Activated CD8-positive, alpha-beta memory T cell treated with anti-CD3 and anti-CD28 coated beads for 48 hours (primary cell): ENCODE measurements at places on chromosomes 5 and 9.

- DNase-seq = no peak
Observed at GRCh38 chr5:158920736-158921135, 179.0 kb downstream of the EBF1 start.

GRCh38 chr9:5718296-5719032, 89.6 kb downstream of the RIC1 start:
- DNase-seq = no peak

- no peak for DNase-seq
Observed at GRCh38 chr5:139395844-139396640, 1.1 kb upstream of the PROB1 start.

GRCh38 chr9:98962181-98962560, 18.5 kb downstream of the COL15A1 start:
- DNase-seq = no peak
